ENCODE measurements at places on chromosomes 4 and X.

GRCh38 chr4:97627750-97628149 is 515.5 kb downstream of the STPG2 start:
- DNase-seq, result no peak

DNA sequence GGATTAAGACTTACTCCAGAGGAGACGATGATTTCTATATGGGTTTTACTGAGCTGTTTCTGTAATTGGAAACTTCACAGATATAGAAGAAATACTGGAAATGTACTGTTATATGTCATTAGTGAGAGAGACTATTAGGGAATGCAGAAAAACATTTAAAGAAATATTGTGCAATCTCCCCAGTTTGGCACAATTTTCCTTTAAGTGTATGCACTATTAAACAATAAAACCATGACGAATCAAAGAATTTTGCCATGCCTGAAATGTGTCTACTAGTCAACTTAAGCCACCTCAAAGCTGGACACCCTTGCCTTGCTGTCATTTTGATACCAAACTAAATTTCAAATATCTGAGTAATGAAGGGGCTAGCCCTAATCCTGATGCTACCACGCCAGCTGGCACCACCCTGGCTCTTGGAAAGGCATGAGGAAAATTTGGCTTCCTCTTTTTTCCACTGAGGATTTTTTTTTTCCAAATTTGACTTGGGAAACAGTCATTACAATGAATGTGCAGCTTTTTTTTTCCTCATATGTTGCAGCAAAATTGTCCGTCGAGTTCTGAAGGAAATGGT is 36.1 kb downstream of the MTTP start:
- no peak for DNase-seq

DNA sequence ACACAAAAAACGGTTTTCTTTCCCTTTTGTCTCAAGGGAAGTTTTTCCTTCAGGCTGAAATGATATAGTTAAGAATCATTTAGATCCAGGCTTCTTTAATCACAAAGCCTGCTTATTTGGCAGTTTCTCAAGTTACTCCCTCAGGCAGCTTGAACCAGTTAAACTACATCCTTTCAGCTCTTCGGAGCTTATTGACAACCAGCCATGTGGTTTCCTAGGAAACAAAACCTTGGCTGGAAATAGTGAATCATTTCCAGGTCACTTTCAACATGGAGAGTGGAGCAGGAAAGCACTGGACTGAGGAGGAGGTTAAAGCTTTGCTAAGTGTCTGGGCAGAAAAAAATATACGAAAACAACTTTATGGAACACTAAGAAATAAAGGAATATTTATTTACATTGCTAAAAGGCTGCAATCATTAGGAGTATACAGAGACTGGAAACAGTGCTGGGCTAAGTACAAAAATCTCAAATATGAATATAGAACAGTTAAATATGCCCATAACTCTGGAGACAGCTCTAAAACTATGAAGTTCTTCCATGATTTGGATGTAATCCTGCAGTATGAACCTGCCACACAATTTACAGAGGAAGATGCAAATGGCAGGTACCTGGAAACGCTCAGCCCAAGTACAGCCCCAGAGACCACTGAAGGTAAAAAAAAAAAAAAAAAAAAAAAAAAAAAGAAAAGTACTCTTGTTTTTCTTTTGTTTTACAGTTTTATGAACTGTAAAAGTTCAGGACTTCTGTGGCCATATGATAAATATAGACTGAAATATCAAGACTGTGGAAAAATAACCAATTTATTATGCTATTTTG is 23.2 kb upstream of the AASDH start:
- DNase-seq, result peak; percentile 95

DNA sequence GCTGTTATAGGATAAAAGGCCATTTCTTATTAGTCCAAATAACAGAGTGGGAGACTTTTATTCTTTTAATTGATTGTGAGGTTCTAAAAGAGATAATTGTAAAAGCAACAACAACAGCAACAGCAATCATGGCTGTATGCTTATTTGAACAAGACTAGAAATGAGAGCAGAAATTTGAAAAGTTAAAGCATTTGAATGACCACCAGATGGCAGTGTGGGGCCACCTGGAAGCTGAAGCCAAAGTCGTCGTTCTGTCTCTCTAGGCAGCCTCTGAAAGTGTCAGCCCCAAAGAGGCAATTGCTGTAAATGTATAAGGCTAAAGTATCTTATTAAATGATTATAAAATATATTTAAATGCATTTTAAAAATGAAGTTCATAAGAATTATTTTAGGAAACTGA is 42.2 kb downstream of the SH2D1A start:
- DNase-seq, result peak; percentile 30

DNA sequence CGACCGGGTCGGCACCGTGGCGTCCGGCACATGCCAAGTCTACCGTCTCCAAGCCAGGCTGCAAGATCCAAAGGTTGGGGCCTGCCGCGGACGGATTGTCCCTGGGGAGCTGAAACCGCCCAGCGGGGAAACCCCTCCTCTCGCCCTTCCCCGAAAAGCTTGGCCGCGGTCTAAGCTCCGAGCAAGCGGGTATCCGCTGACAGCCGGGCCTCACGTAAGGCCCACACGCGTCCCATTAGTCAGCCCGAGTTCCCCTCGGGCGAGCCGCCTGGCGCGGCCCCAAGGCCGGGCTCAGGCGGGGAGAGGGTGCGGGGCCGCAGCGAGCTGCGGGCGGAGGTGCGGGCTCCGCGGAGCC is 6.8 kb upstream of the BCOR start:
- DNase-seq, result peak; percentile 72

GRCh38 chr4:17695341-17695740 is 80.9 kb downstream of the MED28 start:
- no peak for DNase-seq

- no peak for DNase-seq
Measured at GRCh38 chr4:97984545-97985131, 158.6 kb downstream of the STPG2 start.

DNA sequence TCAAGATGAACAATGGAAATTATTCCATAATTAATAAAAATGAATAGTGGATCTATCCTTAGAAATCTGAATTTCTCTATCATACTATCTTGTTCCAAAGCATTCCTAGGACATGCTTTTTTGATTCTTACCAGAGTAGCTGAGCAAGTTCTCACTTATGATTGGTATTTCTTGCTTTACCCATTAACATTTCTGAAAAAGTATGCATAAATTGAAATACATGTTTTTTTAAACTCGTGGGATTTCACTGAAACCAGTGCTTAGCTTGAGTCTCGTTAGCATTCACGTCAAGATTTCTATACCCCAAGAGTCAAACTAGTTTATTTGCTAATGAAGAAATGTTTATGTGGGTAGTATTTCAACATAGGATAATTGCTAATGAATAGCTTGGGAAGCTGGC is 89.0 kb downstream of the ELOVL6 start:
- DNase-seq, result peak; percentile 49

DNA sequence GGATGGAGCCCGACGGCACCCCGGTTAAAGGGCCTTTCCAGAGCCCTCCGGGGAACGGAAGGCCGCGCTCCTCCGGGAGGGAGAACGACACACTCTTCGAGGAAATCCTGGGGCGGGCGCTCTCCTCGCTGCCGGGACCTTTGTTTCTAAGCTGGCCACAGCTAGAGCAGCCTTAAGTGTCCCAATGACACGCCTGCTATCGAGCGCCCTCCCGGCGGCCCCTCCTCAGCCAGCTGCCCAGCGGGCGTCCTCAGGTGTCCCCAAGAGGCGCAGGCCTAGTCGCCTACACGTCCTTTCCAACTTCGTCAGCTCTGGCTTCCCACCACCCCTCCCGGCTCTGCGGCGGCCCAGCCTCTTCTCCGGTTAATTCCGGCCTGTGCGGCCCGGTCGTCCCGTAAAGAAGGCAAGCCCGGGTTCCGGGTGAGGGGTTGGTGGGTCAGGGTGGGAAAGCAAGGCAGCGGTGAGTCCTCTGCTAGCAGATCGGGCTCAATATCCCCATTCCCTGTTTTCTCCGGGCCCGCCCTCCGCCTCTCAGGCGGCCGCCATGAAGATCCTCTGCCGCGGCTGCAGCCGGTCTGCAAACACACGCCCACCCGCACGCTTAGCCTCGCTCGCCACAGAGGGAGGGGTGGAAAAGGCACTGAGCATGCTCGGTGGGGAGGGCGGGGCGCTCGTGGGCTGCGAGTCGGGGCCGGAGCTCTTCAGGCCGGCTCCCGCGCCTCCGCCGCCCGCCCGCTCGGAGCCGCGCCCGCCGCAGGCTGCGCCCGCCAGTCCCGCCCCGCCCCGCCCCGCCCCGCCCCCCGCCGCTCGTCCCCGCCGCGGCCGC is at the start of gene RAP1GDS1:
RAP1GDS1 (plus strand) TSS at position 806 of the 826 bp plus-strand sequence. CDS start 182 bp downstream, outside the sequence.
- peak; percentile 97 for DNase-seq

- DNase-seq, result peak; percentile 88
Measured at GRCh38 chr4:186557486-186557885, 2.1 kb upstream of the MTNR1A start.

GRCh38 chr4:87274803-87275202 is 47.9 kb downstream of the HSD17B13 start:
- DNase-seq, result no peak

- no peak for DNase-seq
Measured at GRCh38 chr4:177304094-177304493, 5.6 kb upstream of the NEIL3 start.

DNA sequence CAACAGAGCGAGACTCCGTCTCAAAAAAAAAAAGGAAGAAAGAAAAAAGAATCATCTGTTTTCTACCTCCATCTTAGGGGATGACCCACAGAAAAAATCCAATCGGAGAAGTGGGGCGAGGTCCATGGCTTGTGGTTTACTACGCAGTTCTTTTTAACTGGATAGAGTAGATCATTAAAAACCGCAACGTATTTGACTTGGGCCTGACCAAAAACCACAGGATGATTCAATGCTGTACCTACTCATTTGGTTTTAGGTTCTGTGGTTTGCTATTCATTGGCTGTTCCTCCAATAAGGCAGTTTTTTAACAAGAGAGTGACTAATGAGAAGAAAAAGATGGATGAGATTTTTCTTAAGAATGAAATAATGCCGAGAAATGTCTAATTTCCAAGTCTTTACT is 83.7 kb downstream of the FREM3 start:
- DNase-seq, result no peak

DNA sequence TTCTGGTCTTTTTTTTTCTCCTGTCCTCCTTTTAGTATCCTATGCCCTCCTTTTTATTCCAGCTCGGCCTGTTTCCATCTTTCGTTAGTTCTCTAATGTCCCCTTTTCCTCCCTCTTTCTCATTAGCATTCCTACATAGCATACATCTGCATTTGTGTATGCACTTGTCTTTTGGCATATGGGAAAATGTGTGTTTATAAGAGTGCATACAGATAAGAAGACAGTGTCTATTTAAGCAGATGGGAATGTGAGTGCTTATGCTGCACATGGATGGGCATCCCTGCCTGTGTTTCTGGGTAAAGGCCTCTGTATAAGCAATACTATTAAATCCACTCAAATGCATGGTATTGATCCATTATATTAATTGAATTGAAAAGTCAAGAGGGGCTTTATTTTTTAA is 7.5 kb upstream of the GABRA2 start:
- no peak for DNase-seq

GRCh38 chr4:124931050-124931449 is 218.5 kb upstream of the ANKRD50 start:
- DNase-seq, result peak; percentile 46

DNA sequence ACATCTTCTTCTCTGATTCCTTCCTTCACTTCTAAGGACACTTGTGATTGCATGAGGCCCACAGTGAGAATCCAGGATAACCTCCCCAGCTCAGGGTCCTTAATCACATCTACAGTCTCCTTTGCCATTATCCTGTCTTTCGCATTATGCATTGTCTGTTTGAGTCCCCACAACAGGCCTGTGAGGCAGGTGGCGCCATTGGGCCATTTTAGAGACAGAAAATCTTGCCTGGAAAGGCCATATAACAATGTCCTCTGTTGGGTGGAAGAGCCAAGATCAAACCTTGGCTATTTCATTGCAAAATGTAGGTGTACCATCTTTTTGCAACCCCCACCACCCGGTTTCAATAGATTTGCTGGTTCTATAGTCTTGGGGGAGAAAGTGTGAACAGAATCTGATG is 11.8 kb upstream of the DCUN1D4 start:
- peak; percentile 48 for DNase-seq

GRCh38 chr4:188091-188490 is 63.8 kb downstream of the ZNF718 start:
- DNase-seq, result no peak

DNA sequence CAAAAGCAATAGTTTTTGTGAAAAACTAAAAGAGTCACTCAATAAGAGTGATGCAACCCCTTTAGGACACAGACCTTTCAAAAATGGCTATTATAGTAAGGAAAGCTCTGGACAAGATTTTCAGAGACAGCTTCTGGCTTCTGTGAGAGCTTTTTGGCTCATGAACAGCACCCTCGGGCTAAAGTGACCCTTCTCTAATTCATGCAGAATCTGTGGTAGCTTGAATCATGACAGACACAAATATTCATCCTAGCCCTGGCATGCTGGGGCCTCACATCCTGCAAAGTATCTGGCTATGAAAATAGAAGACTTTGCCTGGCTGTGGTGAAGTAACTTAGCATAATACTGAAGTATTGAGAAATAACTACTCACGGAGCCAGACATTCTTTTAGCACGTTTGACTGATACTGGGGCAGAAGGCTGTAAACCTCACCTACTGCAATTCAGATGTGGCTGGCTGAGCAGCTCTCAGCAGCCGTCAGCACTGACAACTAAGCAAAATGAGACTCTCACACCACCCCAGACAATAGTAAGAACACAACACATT is 327.3 kb downstream of the MAPK10 start:
- peak; percentile 94 for DNase-seq

- DNase-seq, result peak; percentile 70
Measured at GRCh38 chr4:112910109-112910736, 139.2 kb upstream of the ANK2 start.
